Nephron progenitor cell (in vitro differentiated cells): ENCODE measurements at places on chromosomes 1 and 21.

- no peak for DNase-seq
These were observed 218.0 kb downstream of the ZP4 start for GRCh38 chr1:237672748-237673147.

- DNase-seq = no peak
These were observed 1158.6 kb downstream of the PLA2G4A start for GRCh38 chr1:187987236-187987776.

DNA sequence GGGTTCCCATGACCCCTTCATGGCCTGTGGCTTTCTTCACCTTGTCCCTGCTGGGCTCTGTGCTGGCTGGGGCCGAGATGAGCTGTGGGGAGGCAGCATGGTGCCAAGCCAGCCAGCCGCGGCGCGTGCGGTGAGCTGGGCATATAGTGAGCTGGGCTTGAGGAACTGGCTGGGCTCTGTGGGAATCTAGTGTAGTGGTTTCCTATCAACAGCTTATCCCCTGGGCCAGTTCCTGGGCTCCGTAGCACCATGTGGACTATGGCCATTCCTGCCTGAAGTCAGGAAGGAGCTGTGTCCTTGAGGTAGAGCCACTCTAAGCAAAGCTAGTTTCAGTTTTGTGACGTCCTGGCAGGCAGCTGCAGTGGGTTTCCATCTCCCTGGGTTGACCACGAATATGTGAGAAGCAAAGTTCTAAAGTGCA lies 1.8 kb downstream of the NCMAP start:
- DNase-seq = no peak

- DNase-seq = no peak
These were observed 2.6 kb downstream of the C1orf21 start for GRCh38 chr1:184389446-184389845.

DNA sequence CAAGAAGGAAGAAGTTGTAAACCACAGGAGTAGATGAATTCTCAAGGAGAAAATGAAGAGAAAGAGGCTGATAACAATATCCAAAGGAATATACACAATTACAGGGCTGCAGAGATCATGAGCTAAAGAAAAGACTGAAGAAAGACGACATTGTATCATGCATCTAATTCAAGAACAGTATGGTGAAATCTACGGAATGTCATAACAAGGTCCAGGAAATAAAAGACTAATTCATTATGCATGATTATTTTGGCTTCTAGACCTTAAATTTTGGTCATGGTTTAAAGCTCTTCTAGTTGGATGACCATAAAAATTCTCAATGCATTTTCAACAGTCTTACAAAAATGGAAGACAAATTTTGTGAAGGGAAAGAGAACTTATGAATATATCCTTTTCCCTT lies 71.7 kb downstream of the SH3GLB1 start:
- no peak for DNase-seq

DNA sequence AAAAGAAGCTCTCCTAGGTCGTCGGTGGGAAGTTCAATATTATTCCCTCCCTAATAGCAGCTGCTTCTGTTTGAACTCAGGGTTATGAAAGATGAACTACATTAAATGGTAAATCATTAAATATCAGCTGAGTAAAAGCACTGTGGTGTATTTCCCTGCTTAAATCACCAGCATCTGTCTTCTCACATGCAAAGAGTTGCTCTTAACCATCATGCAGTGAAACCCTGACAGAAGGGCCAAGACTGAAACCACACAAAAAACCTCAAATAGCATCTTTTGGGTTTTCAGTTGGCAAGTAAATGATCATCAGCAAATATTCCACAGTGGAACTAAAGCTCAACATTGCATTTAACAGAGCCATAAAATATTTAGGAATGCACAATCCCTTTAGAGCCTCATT lies 380.0 kb upstream of the ADGRL2 start:
- no peak for DNase-seq

DNA sequence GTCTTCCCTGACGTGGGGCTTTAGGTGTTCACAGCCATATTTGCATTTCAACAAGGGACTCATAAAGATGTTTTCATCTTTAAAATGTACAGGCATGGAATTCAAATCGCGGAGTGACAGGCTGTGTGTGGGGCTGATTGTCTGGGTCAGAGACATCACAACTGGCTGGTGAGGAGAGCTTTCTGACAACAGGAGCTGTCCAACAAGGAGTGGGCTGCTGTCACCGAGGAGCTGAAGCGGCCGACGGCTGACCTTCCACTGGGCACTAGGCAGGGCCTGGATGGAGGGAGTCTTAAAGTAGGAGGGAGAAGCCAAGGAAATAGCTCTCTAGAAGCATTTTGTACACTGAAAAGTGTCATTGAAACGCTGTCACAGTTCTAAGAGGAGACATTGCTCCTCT lies 30.5 kb upstream of the SCMH1 start:
- no peak for DNase-seq

GRCh38 chr1:198798923-198799386 lies 160.1 kb downstream of the PTPRC start:
- DNase-seq = no peak

- DNase-seq = no peak
These were observed 5.7 kb downstream of the DCST1 start for GRCh38 chr1:155039308-155039669.

- DNase-seq = no peak
These were observed 40.4 kb upstream of the LRRN2 start for GRCh38 chr1:204725821-204726448.

DNA sequence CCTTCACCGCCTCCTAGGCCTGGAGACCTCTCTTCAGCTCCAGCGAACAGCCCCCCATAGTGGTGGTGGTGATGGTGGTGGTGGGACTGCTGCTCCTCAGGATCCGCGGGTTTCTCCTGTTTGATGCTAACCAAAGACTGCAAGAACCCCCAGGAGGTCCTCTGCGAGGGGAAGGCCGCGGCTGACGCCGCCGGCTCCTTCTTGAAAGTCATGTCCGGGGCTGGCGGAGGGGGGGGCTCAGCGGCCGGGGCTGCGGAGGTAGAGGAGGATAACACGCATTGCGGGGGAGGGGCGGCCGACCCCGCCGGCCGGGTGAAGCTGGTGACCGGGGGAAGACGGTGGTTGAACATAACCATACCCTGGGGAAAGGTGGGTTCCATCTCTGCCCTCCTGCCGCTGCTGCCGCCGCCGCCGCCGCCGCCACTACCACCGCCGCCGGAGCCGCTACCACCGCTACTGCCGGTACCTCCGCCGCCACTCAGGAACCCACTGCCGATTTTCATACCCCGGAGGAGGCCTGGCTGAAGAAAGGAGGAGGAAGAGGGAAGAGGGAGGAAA lies 554 bp downstream of the ZNF281 start:
- peak; percentile 57 for DNase-seq
